Mesangial cell (primary cell): ENCODE measurements at places on chromosomes 3 and 15. TPM values are rescaled to one million over a fixed set of nuclear protein-coding genes. Genes with fewer than 3 reads are reported as not detected.

Gene GATM
- total RNA-seq, result 2.1 and 3.2 TPM in 2 replicates

Gene LRRC2
- under 0.01 and 0.16 TPM in 2 replicates for total RNA-seq

Gene GHSR
- not detected in 2 replicates for total RNA-seq

Gene OR4F15
- total RNA-seq, result 0.25 TPM in 1 of 2 replicates, not detected in the other

Gene LMOD3
- not detected in 2 replicates for total RNA-seq

Gene LRRC58
- total RNA-seq, result 15.1 and 15.2 TPM in 2 replicates

Gene TBC1D5
- 33.2 and 55.0 TPM in 2 replicates for total RNA-seq

Gene SCAANT1
- total RNA-seq, result not detected in 2 replicates
